CD4-positive, alpha-beta T cell treated with Interleukin-1 beta for 1 hour (primary cell): ENCODE measurements at places on chromosomes 7 and 10.
A peak's percentile ranks its signal among the peaks of the same experiment; 100 is the strongest.

DNA sequence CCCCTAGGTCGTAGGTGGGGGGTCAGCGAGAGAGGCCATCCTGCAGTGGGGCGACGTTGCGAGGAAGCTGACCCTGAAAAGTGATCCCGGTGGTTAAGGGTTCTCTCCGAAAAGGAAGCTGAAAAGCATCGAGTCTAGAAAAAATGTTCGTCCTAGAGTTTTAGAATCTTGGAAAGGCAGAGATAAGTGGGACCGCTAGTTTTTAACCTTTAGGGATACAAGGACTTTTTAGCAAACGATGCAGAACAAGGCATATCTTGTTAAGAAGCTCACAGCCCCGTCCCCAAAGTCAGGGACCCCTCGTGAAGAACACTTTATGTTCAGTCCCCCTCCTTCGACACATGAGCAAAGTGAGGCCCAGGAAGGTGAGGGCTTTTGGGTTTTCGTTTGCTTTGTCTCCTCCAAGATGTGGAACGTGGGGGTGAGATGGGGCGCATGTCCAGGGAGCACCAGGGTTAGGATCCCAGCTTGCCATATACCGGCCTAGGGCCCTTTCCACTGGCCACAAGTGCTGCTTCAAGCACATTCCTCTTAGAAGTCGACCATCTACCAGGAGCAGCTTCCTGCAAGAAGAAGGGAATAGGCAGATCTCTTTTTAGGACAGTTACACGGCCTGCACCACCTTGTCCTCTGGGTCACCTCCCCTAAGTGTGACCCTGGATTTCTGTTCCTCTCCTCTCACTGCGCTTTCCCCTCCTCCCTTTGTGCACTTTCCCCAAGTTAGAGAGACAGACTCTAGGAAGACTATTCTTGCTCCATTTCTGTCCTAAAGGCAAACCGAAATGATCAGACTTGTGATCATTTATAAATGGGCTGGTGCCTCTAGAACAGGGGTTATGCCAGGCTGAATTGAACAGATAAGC, 969 bp downstream of the SLC35G1 start:
- no peak for DNase-seq

DNA sequence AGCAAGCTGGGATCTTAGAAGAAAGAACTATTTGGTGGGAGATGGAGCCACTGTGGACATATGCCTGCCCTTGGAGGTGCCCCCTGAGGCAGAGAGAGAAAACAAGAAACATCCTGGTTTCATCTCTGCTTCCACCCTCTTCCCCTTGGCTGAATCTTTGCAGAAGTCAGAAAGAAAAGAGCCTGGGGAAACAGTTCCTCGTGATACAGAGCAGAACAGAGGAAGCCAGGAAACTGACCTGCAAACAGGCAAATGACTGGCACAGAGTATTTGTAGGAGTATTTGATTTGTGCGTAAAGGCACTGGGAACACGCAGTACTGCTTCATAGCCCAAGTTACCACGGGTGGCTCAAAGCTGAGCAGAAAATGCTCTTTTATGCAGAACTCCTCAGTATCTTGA, 7.0 kb upstream of the KEL start:
- DNase-seq: no peak

- DNase-seq: no peak
These were observed 169.3 kb downstream of the PPP1R17 start for GRCh38 chr7:31856337-31856736.

- no peak for DNase-seq
These were observed 404.1 kb upstream of the MKI67 start for GRCh38 chr10:128530301-128530700.

DNA sequence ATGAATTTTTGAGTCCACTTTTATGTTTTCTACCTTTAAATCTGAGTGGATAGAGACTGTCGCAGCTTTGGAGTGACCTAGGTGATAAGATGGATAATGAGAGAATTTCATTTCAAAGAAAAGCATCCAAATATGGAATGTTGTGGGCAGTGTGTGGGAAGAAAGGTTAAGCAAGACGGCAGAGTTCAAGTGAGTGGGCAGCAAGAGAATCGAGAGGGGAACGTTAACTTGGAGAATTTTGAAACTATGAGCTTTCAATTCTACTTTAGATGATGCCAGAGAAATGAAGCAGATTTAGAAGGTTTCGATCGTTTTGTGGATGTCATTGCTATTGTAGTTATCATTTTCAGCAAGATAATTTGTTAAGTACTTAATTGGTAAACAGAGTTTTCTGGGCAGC, 73.0 kb downstream of the XRCC2 start:
- DNase-seq: no peak

DNA sequence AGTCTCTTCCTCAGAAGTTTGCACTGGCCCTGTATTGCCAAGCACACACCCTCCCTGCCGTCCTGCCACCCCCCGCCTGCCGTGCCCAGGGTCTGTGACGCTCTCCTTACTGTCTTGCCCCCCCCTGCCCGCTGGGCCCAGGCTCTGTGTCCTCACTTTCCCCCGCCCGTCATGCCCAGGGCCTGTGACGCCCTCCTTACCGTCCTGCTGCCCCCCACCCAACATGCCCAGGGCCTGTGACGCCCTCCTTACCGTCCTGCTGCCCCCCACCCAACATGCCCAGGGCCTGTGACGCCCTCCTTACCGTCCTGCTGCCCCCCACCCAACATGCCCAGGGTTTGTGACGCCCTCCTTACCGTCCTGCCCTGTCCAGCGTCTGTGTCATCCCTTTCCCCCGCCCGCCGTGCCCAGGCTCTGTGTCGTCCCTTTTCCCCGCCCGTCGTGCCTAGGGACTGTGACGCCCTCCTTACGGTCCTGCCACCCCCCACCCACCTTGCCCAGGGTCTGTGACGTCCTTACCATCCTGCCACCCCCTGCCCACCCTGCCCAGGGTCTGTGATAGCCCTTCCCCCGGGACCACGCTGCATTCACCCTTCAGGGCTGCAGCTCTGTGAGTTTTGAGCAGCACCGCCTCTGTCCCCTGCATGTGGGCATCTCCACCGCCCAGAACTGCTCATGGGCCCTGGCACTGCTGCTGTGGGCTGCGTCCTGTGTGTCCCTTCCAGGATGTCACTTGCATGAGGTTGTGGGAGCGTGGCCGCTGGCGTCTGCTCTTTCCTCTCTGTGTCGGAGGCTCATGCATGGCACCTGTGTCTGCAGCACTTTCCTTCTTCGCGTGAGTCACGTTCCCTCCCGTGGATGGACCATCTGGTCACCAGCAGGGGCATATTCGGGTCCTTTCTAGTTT, 19.3 kb upstream of the PRKAR1B start:
- no peak for DNase-seq

DNA sequence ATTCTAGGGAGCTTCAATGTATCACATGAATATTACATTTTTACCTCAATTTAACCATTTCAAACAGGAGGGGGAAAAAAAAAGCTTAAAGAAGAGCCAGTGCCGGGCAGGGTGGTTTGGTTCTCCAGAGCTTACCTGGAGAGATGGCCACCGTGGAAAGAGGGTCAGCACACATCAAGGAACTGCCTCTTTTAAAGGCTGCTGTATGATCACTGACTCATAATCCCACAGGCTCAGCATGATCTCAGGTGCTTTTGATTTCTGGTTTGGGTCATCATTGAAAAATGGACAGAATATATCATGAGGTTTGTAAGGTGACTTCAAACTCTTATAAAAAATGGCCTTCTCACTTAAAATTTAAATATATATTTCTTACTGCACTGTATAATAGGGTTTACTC, 67.5 kb upstream of the MDFIC start:
- no peak for DNase-seq

DNA sequence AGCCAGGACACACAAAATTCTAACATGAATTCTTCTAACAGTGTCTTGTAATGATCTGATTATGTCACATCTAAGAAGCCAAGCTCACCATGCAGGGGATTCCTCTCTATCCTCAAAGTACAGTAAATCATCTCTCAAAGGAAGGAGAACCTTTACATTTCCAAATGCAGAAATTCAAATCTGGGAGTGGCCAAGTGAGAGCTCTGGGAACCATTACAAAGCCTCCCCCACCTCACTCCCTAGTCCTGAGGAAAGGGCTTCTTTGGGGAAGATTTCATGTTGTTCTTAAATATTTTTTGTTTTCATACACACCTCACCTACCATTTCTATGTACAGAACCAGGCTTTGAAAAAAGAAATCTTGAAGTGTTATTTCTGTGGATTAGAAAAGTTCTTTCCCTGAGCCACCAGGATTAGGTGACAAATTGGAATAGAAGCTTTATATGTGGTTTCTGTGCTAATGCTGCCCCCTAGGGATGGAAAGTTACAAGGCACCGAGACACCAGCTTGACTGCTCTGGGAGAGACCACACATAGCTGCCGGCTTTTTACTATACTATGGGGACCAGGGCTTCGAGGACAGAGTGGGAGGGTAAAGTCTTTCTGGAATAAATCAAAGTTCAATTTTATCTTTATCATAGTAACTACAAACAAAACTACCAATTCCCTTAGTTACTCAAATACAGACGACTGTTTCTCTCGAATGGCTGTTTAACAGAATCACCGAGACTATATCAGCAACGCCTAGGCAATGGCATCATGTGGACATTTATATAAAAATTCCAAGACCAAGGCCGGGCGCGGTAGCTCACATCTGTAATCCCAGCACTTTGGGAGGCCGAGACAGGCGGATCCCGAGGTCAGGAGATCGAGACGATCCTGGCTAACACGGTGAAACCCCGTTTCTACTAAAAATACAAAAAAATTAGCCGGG, 116.1 kb downstream of the RNF216 start:
- DNase-seq: peak; percentile 80

GRCh38 chr10:59320355-59320754, 42.0 kb downstream of the FAM13C start:
- DNase-seq: no peak

DNA sequence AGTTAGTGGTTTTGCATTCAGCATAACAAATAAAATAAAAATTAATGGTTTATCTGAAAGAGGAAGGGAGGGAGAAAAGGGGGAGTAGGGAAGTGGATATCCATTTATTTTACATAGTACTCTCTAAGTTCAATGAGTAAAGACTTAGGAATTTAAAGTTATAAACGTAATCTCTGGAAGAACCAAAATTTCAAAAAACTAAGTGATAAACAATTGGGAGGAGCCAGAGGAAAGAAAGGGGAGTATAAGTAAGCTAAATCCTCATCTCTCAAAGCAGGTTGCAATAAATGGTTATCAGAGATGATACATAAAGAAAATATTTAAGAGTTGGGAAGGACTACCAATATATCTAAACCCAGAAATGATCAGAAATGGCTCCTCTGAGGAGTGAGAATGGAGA, 46.4 kb downstream of the ANK3 start:
- DNase-seq: no peak

DNA sequence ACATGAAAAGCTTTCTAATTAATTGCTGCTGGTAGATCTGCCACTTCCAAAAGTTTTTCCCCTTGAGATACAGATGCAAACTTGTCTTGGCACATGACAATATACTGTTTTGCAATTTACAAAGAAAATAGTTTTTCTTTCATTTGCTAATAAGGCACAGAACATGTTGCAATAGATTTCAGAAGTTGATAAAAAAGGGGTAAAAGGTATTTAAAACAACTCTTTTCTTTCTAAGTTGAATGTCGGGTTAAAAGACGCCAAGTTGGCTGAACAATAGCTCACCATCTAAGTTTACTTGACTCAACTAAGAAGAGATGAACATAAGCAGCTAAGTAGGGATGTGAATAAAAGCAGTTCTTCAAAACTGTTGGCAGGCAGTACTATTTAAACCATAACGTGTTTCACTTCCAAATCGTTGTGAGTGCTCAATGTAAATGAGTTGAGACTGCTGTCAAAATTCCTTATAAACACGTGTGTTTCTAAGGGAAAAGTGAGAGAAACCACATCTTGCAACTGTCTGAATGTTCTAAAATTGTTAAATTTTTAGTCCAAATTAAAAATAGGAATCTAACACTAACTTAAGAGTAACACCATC, 14.5 kb upstream of the THSD7A start:
- no peak for DNase-seq

DNA sequence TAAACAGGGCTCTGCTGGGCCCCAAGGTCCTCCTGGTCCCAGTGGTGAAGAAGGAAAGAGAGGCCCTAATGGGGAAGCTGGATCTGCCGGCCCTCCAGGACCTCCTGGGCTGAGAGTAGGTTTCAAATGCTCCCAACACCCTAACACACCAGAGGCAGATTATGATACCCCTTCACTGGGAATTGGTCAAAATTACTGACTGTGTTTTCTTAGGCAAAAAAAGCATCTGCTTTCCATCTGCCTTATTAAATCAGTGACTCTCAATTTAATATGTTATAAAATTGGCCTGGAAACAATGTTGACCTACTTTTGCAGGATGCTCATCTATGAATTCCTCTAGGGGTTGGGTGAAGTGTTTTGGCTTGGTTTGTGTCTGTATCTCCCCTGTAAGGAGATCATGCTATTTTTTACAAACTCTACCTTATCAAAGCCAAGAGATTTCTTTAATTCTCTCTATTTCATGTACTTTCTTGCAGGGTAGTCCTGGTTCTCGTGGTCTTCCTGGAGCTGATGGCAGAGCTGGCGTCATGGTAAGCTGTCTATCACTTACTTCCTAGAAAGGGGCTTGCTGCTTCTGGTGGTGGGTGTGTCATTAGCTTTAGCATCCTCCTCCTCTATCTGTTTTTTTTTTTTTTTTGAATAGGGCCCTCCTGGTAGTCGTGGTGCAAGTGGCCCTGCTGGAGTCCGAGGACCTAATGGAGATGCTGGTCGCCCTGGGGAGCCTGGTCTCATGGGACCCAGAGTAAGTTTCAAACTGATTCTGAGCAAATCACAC, 15.9 kb downstream of the COL1A2 start:
- DNase-seq: no peak

- no peak for DNase-seq
These were observed 16.9 kb downstream of the GCK start for GRCh38 chr7:44172352-44172751.

DNA sequence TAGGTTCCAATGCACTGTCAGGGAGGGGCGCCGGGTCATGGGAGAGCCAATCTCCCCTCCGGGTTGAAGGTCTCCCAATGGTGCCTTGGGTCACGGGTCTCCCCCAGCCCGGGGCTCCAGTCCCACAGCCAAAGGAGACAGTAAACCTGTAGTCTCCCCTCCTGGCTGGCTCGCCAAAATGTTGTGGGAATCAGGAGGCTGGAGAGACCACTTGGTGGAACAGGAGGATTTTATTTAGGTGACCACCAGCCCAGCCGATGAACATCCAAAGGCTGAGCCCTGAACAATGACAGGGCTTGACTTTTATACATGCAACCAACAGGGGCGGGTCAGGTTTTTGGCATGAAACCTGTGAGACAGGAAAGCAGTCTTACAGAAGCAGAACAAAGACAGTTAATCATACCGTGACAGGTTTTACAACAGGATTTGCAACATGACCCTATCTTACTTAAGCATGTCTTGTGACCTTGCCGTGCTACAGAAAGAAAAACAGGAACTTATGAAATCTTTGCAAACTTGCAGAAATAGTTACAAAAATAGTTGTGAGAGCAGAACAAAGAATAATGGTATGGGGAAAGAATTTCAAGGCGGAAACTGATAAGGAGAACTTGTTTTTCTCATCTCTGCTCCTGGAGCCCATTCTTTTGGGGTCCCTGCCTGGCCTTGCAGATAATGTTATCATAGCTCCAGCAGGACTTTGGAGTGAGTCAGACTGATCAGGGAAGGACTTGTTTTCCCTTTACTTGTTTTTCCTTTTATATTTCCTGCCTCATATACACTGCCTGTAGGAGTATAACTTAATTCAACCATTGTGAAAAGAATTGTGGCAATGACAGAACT, 7.1 kb downstream of the ERV3-1 start:
- peak; percentile 8 for DNase-seq
